Neural crest cell (in vitro differentiated cells): ENCODE measurements at places on chromosomes 12 and 14.
A peak's percentile ranks its signal among the peaks of the same experiment; 100 is the strongest.

- H3K27me3 ChIP-seq, result no peaks in the 10 kb centered on the region
- no peak for DNase-seq
Measured at GRCh38 chr12:121504505-121504904, 76.3 kb downstream of the KDM2B start.

DNA sequence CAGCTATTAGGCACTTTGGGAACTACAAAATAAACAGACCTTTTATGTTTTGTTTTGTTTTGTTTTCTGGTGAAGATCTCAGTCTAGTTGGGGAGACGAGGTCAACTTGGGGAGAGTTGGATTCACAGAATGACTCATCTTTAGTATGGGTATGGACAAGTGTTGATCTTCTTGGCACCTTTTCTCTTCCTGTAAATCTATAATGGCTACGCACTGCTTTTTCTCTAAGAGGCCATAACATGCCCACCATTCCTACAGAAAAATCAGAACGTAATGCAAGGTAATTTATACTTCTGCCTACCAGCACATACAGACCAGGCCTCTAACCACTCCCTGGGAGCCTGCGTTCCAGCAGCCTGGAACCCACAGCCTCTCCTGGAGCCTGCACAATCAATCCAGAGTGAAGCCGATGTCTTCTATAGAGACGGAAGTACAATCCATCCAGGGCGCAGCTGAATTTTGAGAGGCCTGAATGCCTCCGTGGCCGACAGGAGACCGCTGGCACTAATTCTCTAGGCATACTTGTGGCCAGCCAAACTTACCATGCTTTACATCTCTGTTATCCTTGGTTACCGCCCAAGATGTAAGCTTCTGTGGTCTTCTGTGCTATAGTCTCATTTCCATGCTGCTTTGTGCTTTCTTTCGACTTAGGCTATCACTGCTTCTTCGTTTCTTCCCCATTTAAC, 717 bp downstream of the PPHLN1 start:
- H3K4me1 ChIP-seq, result peaks cover 42% of the 10 kb centered on the region
- H3K27me3 ChIP-seq, result no peaks in the 10 kb centered on the region
- no peak for DNase-seq
- peak overlapping the region; percentile 95 for H3K4me3 ChIP-seq
- H3K36me3 ChIP-seq, result no peaks in the 10 kb centered on the region

DNA sequence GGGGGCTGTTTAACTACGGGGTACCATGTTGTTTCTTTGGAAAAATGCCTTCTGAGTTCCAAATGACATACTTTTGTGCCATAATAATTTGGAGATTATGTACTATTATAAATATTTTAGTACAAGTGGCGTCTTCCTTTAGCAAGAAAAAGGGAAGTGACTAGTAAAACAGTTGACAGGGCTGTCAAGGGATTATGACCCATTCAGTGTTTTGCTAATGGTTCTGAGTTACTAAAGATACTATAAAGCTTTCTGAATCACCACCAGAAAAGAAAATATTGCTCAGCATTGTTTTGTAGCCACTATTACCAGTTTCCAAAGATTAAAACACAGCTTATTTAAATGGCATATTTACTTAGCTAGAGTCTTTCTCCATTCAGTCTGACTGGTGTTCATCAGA, 334.9 kb downstream of the SNAPC1 start:
- H3K4me3 ChIP-seq, result no peak overlapping the region
- H3K27me3 ChIP-seq, result peaks cover 3% of the 10 kb centered on the region
- peaks cover 2% of the 10 kb centered on the region for H3K4me1 ChIP-seq
- no peak for DNase-seq
- H3K36me3 ChIP-seq, result no peaks in the 10 kb centered on the region

DNA sequence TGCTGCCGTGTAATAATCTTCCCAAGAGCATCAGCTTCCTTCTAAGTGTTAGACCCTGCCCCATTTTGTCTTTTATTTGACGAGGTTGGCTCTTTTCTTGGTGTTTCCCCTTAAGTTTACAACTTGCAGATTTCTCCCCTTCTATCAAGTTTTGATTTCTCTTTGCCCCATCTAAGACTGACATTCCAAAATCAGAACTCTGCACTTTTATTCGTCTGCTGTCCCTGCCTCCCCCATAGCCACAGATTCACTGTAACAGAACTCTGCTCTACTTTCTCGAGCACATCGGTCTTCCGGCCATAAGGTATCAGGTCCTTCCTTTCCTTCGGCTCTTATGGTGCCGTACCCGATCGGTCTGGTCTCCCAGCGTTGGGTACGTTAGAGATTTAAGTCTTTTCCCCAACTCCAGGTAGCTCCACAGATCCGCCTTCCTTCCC, 563 bp downstream of the DCP1B start:
- peaks cover 38% of the 10 kb centered on the region for H3K4me1 ChIP-seq
- no peaks in the 10 kb centered on the region for H3K36me3 ChIP-seq
- H3K27me3 ChIP-seq, result no peaks in the 10 kb centered on the region
- DNase-seq, result no peak
- H3K27ac ChIP-seq, result peak overlapping the region; percentile 99

DNA sequence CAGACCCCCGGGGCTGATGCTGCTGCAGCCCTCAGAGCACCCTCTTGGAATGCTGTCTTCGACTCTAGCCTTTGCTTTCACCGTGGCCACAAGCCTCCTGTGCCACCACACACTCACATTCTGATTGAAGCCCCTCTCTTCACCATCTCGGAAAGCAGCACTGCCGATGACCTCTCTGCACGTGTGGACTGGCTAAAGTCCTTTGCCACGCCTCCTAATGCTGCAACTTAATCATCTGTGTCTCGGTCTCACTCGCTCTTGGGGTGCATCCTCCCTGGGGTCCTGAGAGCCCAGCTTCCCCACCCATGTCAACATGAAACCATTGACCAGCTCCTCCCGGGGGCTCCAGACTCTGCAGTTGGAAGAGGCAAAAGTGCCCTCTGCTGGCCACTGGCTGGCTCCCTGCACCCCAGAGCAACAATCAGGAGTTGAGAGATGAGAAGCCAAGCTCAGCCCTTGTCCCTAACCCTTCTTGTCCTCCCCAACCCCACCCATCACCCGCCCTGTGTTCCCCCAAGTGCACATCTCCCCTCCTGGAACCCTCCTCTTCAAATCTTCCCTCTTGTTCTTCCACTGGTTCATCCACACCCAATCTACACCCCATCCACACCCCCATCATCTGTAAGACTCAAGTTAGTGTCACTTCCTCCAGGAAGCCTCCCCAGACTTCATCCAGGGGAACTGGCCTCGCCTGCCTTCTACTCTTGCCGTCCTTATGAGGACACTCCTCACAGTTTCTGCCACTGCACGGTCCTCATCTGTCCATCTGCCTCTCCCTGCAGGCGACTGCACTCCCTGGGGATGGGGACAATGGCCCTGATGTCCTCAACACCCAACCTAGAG, 23.6 kb upstream of the FAM181A start:
- H3K4me3 ChIP-seq, result no peak overlapping the region
- no peaks in the 10 kb centered on the region for H3K36me3 ChIP-seq
- no peak overlapping the region for H3K27ac ChIP-seq
- DNase-seq, result peak; percentile 27

GRCh38 chr12:24970177-24970576, 21.3 kb upstream of the BCAT1 start:
- no peak overlapping the region for H3K27ac ChIP-seq
- H3K27me3 ChIP-seq, result no peaks in the 10 kb centered on the region
- no peaks in the 10 kb centered on the region for H3K4me1 ChIP-seq

GRCh38 chr12:47123730-47124129, 44.0 kb upstream of the AMIGO2 start:
- no peaks in the 10 kb centered on the region for H3K36me3 ChIP-seq
- DNase-seq, result no peak
- H3K27me3 ChIP-seq, result no peaks in the 10 kb centered on the region

DNA sequence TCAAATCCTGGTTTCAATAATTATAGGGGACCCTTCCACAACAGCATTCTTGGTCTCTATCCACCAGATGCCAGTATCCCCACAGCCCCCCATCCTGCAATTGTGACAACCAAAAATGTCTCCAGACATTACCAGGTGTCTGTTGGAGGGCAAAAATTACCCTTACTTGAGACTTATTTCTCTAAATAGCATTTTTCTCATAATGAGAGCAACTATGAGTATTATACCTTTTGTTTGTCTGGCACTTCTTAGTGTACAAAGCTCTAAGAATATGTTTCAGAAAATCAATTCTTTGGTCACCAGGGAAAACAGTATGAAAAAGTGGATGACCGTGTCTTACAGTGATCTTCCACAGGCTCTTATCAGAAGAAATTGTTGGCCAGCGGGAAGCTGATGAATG, 27.5 kb upstream of the RMST start:
- H3K27ac ChIP-seq, result no peak overlapping the region
- DNase-seq, result no peak
- H3K36me3 ChIP-seq, result no peaks in the 10 kb centered on the region
- no peaks in the 10 kb centered on the region for H3K4me1 ChIP-seq
- H3K4me3 ChIP-seq, result no peak overlapping the region

DNA sequence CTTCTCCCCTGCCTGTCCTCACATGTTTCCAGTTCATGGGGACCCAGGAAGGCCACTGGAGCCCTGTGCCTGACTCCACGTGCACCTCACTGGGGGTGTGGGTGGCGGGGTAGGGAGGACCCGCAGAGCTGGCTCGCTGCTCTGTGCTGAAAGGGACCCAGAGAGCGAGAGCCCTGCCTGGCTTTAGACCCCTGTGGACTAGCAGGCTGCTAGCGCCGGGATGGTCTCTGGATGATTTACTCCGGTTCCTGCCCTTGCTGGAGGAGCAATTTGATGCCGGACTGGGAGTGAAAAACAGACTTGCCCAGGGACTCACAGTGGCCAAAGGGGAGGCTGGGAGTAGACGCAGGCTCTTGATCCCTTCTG, 49.0 kb downstream of the NTF3 start:
- no peak overlapping the region for H3K4me3 ChIP-seq
- peaks cover 27% of the 10 kb centered on the region for H3K27me3 ChIP-seq
- no peak overlapping the region for H3K27ac ChIP-seq
- peaks cover 8% of the 10 kb centered on the region for H3K4me1 ChIP-seq
- DNase-seq, result no peak

GRCh38 chr12:59076622-59077021, 156.3 kb upstream of the LRIG3 start:
- H3K27ac ChIP-seq, result no peak overlapping the region
- H3K27me3 ChIP-seq, result no peaks in the 10 kb centered on the region
- no peak overlapping the region for H3K4me3 ChIP-seq
- no peaks in the 10 kb centered on the region for H3K36me3 ChIP-seq

- H3K27me3 ChIP-seq, result no peaks in the 10 kb centered on the region
- H3K4me3 ChIP-seq, result no peak overlapping the region
- peak overlapping the region; percentile 32 for H3K27ac ChIP-seq
- peaks cover 9% of the 10 kb centered on the region for H3K4me1 ChIP-seq
Measured at GRCh38 chr12:127516467-127516866, 750.5 kb upstream of the TMEM132C start.

DNA sequence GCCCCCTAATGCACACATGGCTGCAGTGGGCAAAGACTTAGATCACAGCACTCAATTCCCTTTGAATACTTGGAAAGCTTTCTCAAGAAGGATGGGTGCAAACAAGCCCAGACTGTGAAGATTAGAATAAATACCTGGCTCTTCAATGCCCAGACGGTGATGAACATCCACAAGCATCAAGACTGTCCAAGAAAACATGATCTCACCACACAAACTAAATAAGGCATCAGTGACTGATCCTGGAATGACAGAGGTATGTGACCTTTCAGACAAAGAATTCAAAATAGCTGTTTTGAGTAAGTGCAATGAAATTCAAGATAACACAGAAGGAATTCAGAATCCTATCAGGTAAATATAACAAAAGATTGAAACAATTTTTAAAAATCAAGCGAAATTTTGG, 43.8 kb upstream of the ZDHHC17 start:
- no peaks in the 10 kb centered on the region for H3K36me3 ChIP-seq
- DNase-seq, result no peak
- H3K27me3 ChIP-seq, result no peaks in the 10 kb centered on the region
- no peak overlapping the region for H3K4me3 ChIP-seq
- H3K27ac ChIP-seq, result peak overlapping the region; percentile 73

- no peak overlapping the region for H3K4me3 ChIP-seq
- H3K4me1 ChIP-seq, result peaks cover 24% of the 10 kb centered on the region
- H3K27ac ChIP-seq, result no peak overlapping the region
- no peaks in the 10 kb centered on the region for H3K36me3 ChIP-seq
- no peaks in the 10 kb centered on the region for H3K27me3 ChIP-seq
- no peak for DNase-seq
Measured at GRCh38 chr14:98957211-98958047, 314.6 kb downstream of the BCL11B start.

DNA sequence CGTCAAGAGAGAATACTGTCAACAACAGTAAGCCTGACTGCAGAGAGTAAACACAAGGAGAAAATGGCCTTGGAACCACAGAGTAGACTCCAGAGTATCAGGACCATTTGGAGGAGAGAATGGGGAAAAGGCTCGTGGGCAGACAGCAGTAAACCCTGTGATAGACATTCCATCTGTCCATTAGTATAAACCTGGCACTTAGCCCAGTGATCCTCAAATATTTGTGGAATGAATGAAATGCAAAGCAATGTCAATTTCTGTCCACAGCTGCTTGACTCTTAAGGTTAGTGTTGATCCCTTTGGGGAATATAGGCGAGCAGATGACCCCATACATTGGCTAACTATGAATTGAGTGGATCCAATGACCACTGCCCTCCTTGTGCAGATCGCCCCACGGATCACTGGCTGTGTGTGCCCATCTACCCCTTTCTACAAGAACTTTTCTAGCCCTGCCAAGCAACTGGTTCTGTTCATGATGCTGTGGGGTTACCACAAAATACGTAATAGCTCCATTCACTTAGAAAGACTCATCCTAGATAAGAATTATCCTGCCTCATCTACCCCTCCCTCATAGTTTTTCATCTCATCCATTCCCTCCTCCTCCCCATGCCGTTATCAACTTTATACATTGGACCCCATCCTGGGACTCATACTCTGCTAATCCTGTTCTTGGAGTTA, 846.8 kb downstream of the NRXN3 start:
- H3K27ac ChIP-seq, result no peak overlapping the region
- DNase-seq, result no peak
- no peaks in the 10 kb centered on the region for H3K4me1 ChIP-seq
- H3K27me3 ChIP-seq, result peaks cover 2% of the 10 kb centered on the region

DNA sequence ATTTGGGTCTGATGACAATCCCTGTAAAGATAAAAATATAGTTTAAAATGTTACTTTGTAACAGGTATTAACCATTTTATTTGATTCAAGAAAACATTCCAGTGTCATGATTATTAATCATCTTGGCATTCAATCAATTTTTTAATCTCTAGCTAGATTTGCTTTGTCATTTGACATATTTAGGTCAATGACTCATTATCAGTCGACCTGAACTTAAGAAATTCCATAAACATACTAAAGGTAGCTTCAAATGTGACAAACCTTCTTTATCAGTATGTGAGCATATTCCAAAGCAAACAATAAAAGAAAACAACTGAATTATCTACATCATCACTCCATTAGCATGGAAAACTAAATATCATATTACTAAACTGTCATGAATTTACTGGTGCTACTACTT, 50.8 kb upstream of the CDKL1 start:
- H3K27me3 ChIP-seq, result no peaks in the 10 kb centered on the region
- no peak overlapping the region for H3K27ac ChIP-seq
- peaks cover 25% of the 10 kb centered on the region for H3K36me3 ChIP-seq
- no peak for DNase-seq
